Stimulated activated CD8-positive, alpha-beta memory T cell treated with anti-CD3 and anti-CD28 coated beads, Interleukin-7, amount 100 ng/mL, for 1 hour (primary cell): ENCODE measurements at places on chromosomes 3 and 15.
A peak's percentile ranks its signal among the peaks of the same experiment; 100 is the strongest.

DNA sequence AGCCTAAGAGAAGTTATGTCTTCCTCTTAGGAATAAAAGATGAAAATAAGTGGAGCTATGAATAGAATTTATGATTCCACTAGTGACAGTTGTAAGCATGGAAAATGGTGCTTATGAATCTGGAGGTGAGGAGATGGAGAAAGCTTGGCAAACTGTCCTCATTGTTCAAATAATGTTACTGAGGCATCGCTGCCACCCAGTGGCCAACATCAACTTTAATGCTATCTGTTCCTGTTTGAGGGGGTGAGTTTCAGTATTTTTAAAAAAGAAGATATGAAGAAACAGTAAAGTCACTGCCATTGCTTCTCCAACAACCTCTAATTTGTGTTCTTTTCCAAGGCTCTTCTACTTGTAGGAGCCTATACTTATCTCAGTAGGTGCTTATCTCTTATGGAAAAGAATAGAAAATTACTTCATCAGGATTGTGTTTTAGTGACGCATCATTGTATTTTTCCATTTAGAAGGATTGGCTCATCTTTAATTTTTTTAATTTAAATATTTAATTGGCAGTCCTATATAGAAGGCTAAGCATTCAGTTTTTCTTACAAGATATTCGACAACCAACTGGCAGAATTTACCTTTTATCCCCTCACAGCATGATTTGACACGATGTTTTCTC, 260.4 kb upstream of the P2RY1 start:
- no peak for DNase-seq

GRCh38 chr15:31338318-31338878, 11.8 kb downstream of the KLF13 start:
- no peak for DNase-seq

DNA sequence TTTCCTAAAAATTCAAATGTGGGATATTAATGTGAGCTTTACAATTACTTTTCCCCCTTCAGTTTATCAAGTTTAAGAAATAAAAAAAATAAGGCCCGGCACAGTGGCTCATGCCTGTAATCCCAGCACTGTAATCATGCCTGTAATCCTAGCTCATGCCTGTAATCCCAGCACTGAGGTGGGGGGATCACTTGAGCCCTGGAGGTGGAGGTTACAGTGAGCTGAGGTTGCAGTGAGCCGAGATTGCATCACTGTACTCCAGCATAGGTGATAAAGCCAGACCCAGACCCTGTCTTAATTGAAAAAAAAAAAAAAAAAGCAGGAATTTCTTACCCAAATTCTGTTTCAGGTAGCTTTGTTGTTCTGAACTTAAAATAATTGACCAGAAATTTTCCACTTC, 17.9 kb downstream of the ATP6V1A start:
- no peak for DNase-seq

- DNase-seq, result no peak
Measured at GRCh38 chr15:24823473-24823872, 131.3 kb upstream of the SNRPN start.

DNA sequence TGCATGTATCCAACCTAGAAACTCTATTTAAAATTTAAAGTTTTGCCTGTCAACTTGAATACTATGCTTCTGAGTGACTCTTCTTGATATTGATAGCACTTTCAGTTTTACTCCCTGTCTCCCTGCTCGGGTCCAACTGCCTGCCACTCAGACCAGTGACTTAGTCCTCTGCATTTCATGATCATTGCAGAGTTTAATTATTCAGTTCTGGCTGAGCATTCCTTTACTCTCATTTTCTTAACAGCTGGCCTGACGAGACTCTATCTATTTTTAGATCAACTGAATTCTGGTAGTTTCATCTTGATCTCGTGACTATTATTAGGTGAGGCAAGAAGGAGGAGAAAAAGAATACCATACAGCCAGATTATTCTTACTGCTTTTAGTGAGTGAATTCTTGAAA, 617.4 kb downstream of the SI start:
- no peak for DNase-seq

- no peak for DNase-seq
Measured at GRCh38 chr3:24086206-24086605, 141.1 kb downstream of the NR1D2 start.

DNA sequence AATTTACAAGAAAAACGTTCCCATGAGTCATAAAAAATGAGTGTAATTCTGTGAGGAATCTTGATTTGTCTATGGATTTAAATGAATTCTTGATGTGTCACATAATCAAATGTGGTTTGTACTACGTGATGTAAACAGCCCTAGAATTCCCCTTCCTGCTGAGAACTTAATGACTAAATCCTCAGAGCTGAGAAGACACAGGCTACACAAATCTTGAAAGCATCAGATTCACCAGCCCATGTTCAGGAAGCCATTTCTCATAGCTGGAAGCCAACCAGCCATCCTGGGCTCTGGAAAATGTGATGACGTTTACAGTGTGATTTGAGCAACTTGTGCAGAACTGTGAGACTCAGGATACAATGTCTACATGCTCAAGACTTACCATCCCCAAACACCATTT, 193.7 kb upstream of the MME start:
- no peak for DNase-seq

- DNase-seq, result no peak
Measured at GRCh38 chr3:64379221-64379620, 154.0 kb upstream of the PRICKLE2 start.

GRCh38 chr3:42128526-42128925, 37.4 kb downstream of the TRAK1 start:
- DNase-seq, result no peak

GRCh38 chr3:132421832-132422231, 4.5 kb downstream of the DNAJC13 start:
- no peak for DNase-seq

DNA sequence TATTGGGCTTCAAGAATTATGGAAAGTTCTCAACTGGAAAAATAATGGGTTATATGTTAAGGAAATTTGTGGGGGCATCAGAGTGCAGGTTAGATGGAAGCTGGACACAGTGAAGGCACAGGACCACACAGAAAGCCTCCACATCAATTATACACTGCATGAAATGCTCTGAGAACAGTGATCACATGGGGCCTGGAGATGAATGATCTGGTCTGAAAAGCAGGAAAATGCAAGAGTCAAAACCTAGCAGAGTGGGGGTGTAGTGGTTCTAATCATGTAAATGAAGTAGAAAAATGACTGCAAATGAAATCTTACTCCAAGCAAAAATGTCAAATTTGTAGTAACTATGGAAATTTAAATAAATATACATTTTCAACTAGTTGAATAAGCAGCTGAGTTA, 123.6 kb downstream of the TUSC7 start:
- DNase-seq, result no peak

GRCh38 chr3:59456852-59457485, 407.1 kb upstream of the CFAP20DC start:
- DNase-seq, result no peak

DNA sequence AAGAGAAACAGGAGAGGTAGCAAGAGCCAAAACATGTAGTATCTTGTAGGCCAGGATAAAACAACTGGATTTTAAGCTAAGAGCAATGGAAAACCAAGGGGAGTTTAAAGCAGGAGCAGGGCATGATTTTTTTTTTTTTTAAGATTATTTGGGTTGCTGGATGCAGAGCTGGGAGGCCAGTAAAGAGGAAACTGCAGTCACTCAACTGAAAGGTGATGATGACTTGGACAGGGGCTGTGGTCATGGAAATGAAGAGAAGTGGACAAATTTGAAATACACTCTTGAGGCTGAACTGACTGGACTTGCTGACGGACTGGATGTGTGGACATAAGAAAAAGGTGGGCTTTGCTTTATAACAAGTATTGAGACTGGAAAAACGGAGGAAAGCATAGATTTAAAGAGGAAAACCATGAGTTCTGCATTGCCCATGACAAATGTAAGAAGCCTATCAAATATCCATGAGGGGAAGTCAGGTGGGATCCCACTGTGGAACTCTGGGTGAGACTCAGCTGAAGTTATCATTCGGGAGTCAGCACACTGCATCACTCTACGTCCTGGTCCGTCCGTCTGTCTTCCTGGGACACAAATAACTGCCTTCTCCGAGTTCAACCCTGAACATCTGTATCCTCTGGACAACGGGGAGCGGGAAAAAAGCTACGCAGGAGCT, 688 bp downstream of the XPC start:
- peak; percentile 1 for DNase-seq

GRCh38 chr3:195117978-195118581, 152.9 kb downstream of the XXYLT1 start:
- DNase-seq, result no peak

- no peak for DNase-seq
Measured at GRCh38 chr3:141241616-141242376, 10.2 kb downstream of the PXYLP1 start.

DNA sequence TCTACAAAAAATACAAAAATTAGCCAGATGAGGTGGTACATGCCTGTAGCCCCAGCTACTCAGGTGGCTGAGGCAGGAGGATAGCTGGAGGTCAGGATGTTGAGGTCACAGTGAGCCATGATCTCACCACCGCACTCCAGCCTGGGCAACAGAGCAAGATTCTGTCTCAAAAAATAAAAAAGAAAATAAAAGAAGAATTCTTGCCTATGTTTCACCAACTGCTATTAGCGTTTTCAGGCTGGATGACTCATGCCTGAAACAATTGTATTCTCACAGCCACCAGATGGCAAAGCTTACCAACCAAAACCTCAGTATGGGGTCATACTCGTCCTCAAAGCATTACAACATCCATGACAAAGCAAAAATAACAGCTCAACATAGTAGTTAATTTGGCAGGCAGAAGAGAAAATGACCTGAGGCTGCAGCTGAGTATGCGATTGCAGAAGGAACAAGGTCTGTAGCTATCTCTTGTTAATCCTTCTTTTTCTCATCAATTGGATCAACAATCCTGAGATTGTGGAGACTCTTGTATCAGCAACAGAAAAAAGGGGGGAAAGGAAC, 52.2 kb downstream of the TP53BP1 start:
- DNase-seq, result no peak

DNA sequence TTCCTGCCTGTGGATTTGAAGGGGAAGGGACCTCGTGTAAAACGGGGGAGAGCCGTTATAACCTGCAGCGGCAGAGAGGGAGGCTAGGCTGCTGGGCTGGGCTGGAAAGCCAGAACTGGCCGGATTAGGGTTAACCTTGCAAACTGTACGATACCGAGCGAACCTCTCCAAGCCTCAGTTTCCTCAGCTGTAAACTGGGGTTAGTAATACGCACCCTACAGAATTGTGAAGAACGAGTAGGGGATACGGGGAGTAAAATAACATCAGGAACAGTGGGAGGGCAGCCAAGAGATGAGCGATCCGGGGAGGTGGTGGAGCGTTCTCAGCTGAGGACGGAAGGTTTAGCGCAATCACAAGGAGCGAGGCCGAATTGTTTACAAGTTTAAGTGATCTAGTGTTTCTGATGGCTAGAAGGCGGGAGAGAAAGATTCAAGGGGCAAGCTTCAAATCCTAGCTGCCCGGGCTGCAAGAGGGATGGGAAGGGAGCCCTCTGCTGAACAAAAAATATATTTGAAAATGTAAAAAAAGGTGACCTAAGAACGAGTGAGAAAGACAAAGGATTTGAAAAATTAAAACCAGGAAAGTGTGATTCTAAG, 768 bp upstream of the SEMA5B start:
- no peak for DNase-seq

DNA sequence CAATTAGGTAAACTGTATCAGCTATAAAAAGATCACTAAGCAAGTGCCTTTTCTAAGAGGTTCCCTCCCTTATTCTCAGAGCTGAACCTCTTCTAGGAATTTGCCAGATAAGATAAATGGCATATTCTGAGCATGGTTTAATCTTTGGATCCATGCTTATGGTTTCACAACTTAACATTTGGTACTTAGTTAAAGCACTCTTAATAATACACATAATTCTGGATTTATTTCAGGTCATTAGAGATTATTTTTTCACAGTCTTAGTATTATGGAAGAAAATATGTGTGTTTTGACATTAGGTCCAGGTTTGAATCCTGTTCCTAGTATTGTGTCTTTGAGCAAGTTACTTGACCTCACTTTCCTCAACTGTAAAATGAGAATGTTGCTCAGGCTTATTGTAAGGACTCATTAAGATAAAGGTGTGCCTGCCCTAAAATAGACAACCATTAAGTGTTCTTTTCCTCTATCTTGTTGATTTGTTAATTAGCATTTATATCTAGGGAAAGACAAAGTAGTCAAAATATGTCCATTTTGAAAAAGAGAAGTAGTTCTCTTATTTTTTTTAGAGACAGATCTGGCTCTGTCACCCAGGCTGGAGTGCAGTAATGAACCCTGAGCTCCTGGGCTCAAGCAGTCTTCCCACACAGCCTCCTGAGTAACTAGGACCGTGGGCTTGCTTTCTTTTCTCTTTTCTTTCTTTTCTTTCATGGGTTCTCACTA, 43.4 kb downstream of the TSC22D2 start:
- no peak for DNase-seq

DNA sequence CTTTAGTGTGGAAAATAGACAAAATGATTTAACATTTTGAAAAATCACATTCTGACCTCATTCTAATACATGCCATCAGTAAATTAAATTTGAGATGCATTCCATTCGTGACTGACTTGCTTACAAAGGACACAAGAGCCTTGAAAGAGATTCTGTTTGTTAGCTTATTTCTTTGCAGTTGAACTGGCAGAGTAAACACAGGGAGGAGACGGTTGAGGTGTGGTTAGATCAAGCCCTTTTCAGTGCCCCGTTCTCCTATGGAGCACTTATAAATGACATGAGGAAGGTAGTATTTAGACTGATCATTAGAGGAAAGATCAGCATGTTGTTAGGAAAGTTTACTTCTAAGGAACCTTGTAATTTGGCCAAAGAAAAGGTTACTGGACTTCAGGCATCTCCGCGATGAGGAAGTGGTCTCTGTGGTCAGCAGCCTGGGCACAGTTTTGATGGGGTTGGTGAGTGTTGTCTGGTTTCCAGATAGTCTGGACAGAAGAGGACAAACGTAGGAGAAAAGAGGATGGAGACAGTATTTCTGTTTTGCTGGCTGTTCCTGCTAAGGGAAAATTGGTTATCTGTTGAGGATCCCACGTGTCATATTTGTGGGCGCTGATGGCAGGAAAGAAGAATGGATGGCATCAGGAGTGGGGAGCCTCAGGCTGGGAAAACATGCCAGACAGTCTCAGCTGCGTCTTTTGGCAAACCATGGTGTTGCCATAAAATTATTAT, 328.9 kb upstream of the TBL1XR1 start:
- no peak for DNase-seq

- no peak for DNase-seq
Measured at GRCh38 chr3:197901626-197902025, 48.4 kb upstream of the RPL35A start.

- no peak for DNase-seq
Measured at GRCh38 chr3:8639659-8640000, 5.0 kb downstream of the SSUH2 start.

DNA sequence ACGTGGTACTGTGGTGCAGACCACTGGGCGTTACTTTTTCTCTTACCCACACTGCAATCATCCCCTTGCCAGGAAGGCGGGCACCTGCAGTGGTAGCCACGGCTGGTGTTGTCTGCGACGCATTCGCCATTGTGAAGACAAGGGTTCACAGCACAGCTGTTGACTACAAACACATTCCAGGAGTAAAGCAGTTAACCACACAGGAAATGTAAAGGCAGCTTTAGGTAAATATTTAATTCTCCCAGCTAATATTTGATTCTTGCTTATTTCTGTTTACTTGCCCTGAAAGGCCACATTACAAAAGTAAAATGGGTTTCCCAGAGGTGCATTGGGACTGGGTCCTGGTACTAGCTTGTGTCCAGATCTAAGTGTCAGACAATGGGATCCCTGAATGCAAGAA, 45.4 kb downstream of the HEG1 start:
- DNase-seq, result no peak
